ENCODE measurements at places on chromosomes 16 and 17.

GRCh38 chr17:40866838-40867237 lies at the start of gene KRT12:
TSS of gene KRT12 (minus strand) at chr17:40867223. CDS start at chr17:40867186, 37 bp downstream.
- no peak for DNase-seq

DNA sequence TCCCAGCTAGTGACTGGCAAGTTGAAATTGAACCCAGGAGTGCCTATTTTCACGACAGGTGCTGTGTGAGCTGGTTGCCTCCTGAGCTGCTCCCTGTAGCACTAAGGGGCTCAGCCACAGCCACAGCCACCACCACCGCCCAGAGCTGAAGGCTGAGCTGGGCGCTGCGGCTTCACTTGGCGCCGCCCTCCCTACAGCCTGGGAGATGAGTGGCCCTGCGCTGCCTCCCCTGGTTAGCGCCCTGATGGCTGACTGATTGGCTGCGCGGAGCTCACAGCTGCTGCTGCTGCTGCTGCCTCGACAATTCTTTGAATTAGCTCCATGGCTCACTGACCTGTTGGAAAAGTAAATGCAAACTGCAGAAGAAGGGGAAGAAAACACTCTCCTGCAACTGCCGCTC lies 91.8 kb upstream of the TMEM132E start:
- no peak for DNase-seq

GRCh38 chr17:67187927-67188326 lies 57.1 kb downstream of the HELZ start:
- DNase-seq = no peak

DNA sequence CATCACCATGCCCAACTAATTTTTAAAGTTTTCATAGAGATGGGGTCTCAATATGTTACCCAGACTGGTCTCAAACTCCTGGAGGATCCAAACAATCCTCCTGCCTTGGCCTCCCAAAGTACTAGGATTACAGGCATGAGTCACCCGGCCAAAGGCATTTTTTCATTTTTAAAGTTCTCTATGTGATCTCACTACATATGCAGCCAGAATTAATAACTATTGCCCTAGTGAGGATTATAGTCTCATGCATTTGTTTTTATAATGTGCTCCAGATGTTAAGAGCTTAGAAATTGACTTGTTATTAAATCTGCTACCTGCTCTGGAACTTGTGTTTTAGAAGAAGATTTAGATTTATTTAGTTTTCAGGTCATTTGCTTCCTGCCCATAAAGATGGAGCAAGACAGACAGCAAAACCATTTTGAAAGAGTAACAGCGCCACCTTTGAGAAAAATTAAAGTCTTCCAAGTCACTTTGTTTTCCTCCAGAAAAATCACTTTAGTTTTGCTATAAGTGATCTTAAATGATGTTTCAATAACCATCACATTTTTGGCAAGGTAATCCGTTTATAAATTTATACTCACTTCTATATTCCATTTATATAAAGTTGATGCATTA lies 79.5 kb downstream of the CA4 start:
- DNase-seq = no peak

DNA sequence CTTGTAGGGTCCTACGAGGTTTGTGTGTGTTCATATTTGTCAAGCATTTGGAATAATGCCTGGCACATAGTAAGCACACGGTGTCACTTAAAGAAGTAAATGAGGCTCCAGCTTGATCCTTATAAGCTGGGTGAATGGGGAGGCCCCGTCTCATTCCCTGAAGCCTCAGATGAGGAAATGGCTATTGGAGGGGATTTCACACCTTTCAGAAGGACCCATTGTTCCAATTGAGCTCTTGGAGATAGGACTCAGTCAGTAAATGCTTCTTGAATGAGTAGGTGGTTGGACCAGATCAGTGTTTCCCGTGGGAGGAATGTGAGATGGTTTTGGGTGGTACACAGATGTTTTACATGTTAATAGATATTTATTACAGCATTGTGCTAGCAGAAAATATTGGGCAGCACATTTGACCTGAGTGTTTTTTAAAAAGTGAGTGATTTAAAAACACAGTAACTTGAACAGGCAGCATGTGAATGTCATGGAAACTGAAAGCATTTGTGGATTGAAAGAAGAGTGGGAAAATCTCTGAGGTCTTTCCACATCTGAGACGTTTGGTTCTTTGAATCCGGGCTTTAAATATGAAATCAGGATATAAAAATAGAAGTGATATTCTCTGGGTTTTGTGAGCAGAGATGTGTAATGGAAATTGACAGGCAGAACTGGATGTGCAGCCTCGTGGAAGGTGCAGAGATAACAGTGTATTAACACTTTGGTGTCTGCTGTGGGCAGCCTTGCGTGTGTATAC lies 36.4 kb upstream of the ARHGAP17 start:
- no peak for DNase-seq

DNA sequence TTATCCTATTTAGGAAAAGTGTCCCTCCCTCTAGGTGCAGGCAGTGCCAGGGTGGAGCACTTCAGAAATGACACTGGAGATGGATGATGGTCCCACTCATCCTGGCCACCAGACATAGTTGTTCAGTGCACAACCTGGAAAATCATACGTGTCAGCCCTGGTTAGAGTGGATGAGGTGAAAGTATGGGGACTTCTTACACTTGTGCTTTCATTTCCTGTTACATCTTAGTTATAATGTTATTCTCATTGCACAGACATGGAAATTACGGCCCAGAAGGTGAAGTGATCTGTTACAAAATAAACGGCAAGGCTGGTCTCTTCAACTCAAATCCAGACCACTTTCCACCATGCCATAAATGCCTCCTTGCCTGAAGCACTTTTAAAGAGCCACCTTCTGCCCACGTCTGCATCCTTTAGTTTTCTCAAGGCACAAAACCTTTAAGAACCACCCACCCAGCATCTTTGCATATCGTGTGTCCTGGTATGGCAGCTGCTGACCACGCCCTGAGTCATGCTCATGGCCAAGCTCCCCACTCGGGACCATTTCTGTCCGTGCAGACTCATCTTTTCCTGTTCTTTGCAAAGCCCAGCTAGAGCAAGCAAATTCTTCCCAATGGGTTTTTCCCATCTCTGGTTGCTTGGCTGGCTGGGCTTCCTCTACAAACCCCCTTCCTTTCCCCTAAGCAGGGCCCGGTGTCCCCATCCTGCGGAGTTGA lies 22.4 kb downstream of the TBC1D3B start:
- DNase-seq = no peak

- DNase-seq = no peak
Measured at GRCh38 chr16:60776281-60776680, 1260.0 kb downstream of the CDH8 start.

DNA sequence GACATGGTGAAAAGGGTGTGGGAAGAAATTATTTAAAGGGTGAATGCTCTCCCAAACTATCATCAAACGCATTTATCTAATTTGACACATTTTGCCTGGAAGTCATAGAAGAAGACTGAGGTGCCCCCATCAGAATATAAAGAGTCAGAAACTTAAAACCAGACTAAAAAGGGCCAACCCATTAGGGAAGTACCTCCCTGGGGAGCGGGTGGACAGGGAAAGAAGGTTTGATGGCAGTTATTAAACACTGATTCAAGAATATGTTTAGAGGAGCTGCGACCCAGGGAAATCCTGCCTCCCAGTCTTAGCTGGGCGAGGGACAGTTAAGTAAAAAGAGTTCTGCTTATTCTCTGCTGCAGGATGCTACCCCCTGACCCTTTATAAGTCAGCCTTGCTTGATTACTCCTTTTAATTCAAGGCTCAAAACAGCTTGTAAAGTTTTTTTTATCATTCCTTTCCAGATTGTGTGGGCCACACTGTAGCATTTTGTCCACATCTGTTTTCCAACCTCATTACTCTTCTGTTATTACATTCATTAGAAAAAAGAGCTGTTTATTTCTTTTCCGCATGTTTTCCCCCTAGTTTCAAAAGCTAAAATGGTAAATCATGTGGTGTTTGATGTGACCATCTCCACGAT lies 138.5 kb upstream of the TBX2 start:
- DNase-seq = no peak

DNA sequence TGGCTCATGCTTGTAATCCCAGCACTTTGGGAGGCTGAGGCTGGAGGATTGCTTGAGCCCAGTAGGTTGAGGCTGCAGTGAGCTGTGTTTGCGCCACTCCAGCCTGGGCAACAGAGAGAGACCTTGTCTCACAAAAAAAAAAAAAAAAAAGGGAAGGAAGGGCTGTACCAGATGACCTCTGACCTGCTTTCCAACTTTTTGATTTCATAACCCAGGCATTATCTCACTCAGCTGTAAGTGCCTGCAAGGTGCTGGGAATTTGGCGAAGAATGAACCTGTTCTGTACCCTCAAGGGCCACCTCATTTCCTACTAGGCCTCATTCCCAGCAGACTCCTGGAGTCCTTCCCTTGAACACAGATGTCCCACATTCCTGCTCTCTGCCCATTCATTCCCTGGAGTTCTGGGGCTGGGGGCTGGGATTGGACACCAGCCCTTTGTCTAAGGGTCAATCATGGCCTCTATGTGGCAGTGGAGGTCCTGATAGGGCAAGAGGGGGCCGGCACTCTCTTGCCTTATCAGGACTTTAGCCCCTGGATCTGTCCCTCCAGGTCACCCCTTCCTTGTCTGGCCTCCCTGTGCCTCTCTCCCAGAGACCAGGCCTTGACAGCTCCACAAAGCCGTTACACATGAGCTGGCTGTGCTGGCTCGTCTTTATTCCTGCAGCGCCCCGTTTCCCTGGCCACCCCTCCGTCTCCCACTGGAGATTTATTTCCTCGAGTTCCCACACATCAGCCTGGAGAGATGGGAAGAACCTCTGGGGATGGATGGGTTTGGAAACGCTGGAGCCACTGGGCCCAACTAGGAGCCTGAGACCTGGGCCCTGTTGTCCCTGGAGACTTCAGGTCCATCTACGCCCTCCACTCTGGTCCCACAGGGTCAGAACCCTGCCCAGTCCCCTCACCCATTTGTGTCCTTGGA lies 821 bp upstream of the GFAP start:
- no peak for DNase-seq

GRCh38 chr16:84594725-84595038 lies 23.2 kb downstream of the COTL1 start:
- DNase-seq = no peak

DNA sequence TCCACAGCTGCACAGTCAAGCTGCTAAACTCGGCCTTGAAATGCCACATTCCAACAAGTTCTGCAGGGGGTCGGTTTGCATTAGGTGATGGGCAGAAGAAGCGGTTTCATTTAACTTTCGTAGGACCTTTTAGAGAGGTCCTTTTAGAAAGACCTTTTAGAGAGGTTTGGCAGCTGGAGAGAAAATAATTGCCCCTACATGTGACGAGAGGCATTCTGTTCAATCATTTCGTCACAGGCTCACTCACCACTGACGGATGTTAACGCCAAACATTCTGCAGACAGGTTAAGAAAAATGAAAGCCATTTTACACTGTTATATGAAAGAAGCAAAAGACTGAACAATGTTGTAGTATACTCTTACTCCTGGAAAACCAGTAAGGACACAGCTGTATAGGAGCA lies 76.5 kb upstream of the ZNF423 start:
- DNase-seq = no peak

- DNase-seq = no peak
Measured at GRCh38 chr17:39167476-39167875, 1.5 kb upstream of the ARL5C start.

DNA sequence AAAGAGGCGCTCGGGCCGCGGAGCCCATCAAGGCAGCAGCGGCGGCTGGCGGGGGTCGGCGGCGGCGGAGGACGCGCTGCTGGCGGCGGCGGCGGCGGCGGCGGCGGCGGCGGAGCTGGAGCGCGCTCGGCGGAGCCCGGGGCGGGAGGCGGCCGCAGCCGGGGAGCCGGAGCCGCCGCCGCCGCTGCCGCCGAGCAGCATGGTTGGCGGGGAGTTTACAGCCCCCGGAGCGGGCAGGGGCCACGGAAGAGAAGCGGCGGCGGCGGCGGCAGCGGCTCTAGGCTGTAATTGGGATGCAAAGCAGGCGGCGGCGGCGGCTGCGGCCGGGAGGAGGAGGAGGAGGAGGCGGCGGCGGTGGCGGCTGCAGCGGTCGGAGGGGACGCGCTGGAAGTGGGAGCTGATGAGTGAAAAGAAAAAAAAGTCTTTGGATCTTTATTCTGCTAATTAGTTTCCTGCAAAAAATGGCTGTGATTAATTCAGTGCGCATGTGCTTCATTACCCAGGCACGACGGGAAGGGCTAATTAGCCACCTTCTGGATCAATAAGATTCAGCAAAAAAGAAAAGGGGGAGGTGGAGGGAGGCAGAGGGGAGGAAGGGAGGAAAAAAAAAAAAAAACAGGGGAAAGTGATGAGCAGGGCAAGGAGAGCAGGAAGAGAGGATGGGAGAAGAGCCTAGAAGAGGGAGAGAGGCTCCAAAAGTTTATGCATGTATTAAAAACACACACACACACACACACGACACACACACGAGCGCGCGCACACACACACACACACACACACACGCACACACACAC lies 10.9 kb upstream of the ZFHX3 start:
- peak; percentile 56 for DNase-seq

DNA sequence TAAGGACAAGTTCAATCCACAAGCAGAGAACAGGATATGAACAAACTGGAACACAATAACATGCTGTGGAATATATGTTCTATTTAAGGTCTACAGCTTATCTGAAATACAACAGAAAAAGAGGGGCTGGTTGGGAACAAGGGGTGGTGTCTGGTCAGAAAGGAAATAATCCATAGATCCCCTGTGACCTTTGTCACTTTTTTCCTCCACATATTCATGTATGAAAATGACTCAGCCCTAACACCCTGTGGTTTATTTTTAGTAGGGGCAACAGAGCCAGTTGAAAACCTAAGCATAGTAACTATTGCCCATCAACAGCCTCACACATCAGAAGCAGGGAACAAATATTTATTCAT lies 12.3 kb upstream of the SPAG9 start:
- DNase-seq = no peak

Data from T47D (cell line).